ENCODE measurements at places on chromosomes 16 and 17.

DNA sequence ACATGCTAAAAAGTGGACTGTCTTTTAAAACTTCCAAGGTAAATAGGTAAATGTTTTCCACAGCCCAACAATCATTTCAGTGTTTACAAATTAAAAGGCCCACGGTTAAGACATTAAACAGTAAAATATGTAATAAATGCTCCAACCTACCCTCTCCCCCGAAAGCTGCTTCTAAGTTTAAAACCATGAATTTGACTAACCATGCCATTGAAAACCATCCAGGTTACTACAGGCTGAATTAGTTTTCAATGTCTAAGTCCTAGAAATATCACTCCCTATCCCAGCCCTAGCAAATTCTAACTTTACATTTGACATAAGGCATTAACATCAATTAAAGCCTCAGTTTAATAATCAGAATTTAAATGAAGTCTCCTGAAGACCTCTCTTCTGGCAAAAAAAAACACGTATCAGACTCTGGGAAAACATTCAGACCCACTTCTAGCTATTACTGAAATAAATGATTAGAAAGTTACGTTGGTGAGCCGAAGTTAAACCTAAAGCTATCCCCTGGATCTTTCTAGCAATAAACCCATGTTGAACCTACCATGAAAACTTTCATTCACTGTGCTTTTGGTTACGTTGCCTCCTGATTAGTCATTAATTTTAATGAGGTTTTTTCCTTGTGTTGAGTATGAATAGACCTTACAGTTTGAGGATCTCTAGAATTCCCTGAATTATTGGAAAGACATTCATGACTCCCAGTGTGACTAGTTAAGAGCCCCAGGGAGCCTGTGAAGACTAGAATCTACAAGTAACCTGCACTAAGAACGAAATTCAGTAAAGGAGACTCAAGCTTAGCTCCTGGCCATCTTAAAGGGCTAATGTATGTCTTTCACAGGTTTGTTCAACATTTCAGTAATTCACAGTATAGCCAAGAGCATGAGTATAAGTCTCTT lies 1.7 kb upstream of the POLG2 start:
- DNase-seq: no peak

GRCh38 chr17:75753514-75754377 lies 11.2 kb downstream of the GALK1 start:
- DNase-seq: no peak

- no peak for DNase-seq
Observed at GRCh38 chr16:35255816-35256215, 1796.4 kb downstream of the TP53TG3F start.

- peak; percentile 55 for DNase-seq
Observed at GRCh38 chr17:48001197-48001596, 30.3 kb downstream of the CDK5RAP3 start.

- DNase-seq: no peak
Observed at GRCh38 chr17:42547001-42547461, 5.7 kb upstream of the HSD17B1 start.
